ENCODE measurements at places on chromosomes 13 and 19.

DNA sequence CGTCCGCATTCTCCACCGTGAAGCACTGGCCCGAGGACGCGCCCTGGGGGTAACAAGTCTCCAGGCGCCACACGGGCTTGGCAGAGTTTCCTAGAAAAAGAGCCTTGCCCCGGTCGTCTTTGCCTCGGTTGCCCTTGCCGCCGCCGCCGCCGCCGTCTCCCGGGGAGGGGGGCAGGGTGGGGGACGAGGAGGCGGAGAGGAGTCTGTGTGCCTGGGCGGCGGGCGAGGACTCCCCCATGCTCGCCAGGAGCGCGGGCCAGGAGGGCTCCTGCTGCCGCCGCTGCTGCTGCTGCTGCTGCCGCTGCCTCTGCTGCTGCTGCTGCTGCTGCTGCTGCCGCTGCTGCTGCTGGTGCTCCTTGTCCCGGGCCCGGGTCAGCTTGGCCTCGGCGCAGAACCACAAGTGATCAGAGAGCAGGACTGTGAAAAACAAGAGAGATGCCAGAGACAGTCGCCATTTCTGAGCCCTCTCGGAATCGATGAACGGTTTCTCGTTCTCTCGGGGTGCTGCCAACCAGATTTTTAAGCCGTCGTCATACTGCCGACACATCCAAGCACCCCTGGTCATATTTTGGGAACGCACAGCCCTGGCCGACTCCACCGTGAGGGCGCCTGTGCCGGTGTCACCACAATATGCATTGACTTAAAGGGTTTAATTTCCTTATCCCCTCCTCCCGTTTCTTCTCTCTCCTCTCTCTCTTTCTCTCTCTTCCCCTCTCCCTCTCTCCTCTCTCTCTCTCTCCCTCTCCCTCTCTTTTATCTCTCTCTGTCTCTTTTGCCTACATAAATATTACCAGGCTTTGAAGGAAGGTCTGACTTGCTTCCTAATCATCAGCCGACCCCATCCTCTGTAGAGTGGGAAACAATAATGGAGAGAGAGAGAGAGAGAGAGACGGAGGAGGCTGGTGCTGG lies 349.1 kb downstream of the LIG4 start:
- DNase-seq = no peak

DNA sequence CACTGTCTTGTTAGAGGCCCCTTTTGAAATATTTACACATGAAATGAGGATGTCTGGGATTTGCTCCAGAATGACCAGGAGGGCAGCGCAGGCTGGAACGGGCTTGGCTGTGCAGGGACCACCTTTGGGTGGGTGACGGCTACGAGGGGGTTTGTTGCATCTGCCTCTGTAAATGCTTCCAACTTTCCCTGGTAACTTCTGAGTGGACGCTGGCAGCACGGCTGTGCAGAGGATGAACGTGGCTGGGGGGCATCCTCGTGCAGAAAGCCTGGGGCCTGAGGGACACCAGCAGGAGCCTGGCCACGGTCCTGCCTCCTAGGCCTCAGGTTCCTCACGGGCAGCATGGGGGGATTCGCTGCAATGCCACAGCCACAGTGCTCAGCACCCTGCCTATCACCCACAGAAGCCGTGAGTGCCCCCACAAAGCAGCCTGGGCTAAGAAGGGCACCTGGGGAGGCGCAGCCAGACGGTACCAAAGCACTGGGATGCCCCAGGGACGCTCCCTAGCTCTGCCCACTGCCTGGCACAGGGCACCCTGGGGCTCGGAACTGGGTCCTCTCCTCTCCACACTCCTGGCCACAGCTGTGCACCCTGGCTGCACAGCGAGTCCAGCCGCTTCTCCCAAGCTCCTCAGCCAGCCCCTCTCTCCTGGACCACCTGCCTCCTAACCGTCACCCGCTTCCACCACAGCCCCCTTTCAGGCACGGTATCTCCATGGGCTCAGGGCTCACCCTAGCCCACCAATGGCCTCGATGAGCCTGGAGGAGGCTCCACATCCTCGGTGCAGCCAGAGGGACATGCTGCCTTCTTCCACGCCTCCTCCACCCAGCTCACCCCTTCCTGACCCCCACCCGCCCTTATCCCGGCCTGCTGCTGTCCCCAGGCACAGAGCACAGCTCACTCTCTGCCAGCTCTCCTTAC lies 44.5 kb downstream of the MLLT1 start:
- no peak for DNase-seq

- DNase-seq = no peak
These were observed 1667.2 kb upstream of the SLC10A2 start for GRCh38 chr13:104733427-104733826.

- no peak for DNase-seq
These were observed 142.8 kb downstream of the KLF5 start for GRCh38 chr13:73201626-73202025.

DNA sequence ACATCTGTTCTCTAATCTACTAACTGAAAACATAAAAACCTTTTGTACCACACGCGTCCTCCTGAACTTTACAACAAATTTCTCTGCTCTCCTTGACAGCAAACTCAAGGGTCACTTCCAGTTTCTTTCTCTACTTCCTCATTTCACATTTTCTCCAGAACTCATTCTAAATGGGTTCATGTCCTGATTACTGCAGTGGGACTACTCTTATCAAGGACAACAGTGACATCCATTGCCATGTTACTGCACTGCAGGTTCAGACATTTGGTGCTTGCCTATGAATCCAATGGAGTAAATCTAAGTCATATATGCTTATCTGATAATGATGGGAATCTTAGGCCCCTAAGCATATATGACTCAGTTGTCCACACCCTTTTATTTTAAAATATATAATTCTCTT lies 35.3 kb downstream of the FPR3 start:
- DNase-seq = peak; percentile 22

DNA sequence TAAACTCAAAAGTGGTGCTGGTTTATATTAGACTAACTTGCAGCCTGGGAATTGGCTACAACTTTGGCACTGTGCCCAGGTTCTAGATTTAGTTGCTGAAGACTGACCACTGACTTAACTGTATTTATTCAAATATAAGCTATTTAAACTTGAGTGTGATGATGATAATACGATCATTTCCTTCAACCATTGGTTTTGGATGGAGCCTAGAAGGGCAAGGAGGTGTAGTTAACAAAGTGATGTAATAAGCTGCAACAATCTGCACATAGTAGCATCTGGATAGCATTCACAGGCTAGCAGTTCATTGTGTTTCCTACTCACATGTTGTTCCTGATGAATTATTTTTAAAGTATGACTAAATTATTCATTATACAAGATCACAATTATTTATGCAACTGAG lies 55.2 kb upstream of the DACH1 start:
- DNase-seq = no peak

DNA sequence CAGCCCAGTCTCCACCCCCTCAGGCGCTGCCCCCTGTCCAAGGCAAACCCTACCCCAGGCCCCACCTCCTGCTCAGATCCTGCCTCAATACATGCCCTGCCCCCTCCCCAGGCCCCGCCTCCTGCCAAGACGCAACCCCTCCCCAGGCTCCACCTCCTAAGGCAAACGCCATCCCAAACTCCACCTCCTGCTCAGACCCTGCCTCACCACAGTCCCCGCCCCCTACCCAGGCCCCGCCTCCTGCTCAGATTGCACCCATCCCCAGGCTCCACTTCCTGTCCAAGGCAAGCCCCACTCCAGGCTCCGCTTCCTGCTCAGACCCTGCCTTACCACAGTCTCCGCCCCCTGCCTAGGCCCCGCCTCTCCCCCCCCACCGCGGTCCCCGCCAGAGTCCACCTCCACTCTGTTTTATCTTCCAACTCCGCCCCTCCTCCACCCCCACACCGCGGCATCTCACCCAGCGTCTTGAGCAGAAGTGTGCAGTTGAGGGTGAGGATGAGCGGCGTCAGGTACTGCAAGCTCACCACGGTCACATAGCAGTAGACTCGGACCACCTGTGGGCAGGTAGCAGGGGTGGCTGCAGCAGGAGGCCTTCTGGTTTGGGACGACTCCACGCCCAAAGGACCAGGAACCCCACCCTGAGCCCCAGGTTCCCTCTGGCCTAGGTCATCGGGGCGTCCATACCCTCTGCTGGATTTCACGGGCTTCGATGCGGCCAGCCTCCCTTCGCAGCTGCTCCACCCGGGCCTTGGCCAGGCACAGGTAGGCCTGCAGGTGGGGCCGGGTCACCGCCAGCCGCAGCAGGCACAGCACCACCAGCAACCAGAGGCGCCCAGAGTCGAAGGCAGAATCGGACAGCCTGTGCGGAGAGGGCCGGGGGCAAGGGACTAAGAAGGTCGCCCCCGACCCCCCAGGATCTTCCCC lies 17.7 kb downstream of the TMEM161A start:
- no peak for DNase-seq

DNA sequence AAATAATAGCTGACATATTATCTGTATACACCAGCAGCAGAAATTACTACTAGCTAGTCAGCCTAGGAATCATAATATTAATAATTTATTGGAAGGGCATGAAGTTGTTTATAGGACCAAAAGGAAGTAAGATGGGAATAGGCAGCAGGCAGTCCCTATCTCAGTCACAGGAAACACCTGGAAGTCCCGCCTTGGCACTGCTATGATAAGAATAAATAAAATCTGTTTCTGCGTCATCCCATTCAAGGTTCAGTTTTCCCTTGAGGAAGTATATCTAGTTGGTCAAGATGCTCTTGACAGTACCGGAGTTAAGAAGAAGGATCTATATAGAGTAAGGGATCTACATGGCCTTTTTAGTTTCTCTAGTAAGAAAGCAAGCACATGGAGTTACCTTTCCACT lies 830.8 kb downstream of the DIAPH3 start:
- DNase-seq = no peak

- no peak for DNase-seq
These were observed 1.0 kb upstream of the SLC7A10 start for GRCh38 chr19:33226550-33227241.

GRCh38 chr19:623974-624373 lies 9.4 kb downstream of the POLRMT start:
- no peak for DNase-seq

- no peak for DNase-seq
These were observed 198.0 kb downstream of the UQCRFS1 start for GRCh38 chr19:29014857-29015436.

GRCh38 chr19:13160557-13160956 lies 10.3 kb downstream of the IER2 start:
- no peak for DNase-seq

GRCh38 chr13:36358175-36358718 lies 12.1 kb upstream of the SPART start:
- no peak for DNase-seq

GRCh38 chr19:58274771-58275201 lies 4.0 kb upstream of the ZNF8 start:
- DNase-seq = no peak

Measured in B cell (primary cell).